ENCODE measurements at places on chromosomes 12 and 14. TPM values are rescaled to one million over a fixed set of nuclear protein-coding genes. Genes with fewer than 3 reads are reported as not detected.

DNA sequence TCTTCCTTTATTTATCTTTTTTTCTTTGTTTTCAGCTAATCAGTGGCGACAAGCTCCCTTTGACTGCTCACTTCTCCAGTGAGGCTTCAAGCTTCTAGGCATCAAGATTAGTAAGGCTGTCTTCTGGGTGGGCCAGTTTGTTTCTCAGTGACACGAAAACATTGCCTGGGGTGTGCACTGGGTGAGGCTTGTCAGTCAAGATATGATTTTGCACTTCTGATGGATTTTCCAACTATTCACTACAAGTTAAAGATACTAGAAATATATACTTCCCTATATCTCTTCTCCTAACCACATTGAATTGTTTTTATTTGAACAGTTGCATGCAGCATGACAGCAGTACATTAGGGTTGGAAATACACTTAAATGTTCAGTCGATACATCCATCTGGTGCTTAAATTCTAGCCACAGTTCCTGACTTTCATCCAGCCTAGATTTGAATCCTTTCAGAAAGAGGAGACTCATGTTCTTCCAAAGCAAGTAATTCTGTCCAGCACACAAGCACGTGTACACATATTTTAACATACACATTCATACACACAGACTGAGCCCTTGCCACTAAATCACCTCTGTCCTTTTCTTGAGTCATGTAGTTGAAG is 275.6 kb upstream of the NOVA1 start:
- no peak for DNase-seq

DNA sequence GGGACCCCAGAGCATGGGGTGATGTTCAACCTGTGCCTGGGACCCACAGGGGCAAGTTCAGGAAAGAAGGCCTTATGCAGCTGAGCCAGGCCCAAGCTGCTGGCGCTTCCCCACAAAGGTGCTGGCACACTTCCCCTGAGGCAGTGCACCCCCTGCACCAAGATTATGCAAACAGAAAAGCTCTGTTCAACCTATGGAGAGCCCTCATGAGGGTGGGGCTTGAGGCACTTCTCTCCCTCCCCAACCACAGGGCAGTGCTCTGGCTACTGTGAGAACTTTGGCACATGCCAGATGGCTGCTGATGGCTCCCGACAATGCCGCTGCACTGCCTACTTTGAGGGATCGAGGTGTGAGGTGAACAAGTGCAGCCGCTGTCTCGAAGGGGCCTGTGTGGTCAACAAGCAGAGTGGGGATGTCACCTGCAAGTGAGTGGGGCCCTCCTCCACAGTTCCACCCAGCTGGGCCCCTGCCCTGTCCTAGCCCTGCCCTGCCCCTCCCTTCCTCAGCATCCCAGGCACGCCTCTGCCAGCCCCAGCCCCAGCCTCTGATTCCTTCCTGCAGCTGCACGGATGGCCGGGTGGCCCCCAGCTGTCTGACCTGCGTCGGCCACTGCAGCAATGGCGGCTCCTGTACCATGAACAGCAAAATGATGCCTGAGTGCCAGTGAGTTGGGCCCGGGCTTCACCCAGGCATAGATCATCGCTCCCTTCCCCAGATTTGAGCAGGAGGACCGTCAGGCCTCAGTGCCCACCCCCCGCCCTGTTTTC is 5.5 kb upstream of the NXPH4 start:
- DNase-seq = no peak

The TSPAN19 gene
- 0.28 TPM for polyA plus RNA-seq

DNA sequence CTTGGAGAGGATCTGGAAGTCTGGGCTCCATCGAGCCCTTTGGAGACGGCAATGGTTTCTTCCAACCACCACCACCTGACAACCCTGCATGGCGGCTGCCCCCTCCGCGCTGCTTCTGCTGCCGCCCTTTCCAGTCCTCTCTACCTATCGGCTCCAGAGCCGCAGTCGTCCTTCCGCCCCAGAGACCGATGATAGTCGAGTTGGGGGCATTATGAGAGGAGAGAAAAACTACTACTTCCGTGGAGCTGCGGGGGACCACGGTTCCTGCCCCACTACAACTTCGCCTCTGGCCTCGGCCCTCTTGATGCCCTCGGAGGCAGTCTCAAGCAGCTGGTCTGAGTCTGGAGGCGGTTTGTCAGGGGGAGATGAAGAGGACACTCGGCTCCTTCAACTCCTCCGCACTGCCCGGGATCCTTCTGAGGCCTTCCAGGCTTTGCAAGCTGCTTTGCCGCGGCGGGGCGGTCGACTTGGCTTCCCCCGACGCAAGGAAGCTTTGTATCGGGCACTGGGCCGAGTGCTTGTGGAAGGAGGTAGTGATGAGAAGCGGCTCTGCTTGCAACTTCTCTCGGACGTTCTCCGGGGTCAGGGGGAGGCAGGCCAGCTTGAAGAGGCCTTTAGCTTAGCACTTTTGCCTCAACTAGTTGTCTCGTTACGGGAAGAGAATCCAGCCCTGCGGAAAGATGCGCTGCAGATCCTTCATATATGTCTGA is 499 bp downstream of the TOGARAM1 start:
- DNase-seq = no peak

GRCh38 chr12:63298386-63298930 is 147.5 kb upstream of the AVPR1A start:
- DNase-seq = no peak

- DNase-seq = no peak
Observed at GRCh38 chr14:72525087-72525915, 368.6 kb downstream of the DPF3 start.

DNA sequence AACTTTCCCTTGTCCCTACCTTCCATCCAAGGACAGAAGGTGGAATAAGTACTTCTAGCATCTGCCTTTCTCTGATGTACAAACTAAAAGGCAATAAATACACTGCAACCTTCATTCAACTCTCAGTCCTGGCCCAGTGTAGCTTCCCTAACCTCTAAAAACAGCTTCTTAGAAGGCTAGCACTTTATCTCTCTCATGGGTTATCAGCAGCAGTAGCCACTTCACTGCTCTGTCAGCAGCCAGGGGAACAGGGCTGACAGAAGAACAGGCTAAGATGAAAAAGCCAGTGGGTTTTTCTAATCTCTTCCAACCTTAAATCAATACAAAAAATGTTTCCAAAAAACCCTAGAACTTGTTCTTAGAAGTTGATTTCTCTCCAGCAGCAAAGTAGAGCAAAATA is 13.2 kb downstream of the BAZ2A start:
- no peak for DNase-seq

The ADAM20 gene
- polyA plus RNA-seq = 0.06 TPM

- no peak for DNase-seq
Observed at GRCh38 chr12:30746190-30746589, 8.6 kb downstream of the CAPRIN2 start.

- DNase-seq = no peak
Observed at GRCh38 chr12:106223485-106224354, 24.1 kb downstream of the CKAP4 start.

The CLEC4D gene
- polyA plus RNA-seq = 0.23 TPM

GRCh38 chr12:124653169-124653931 is 85.9 kb upstream of the NCOR2 start:
- no peak for DNase-seq

GRCh38 chr12:26749781-26750180 is 83.2 kb downstream of the ITPR2 start:
- DNase-seq = no peak

- no peak for DNase-seq
Observed at GRCh38 chr14:31418440-31418839, 1.9 kb downstream of the HEATR5A start.

The APOLD1 gene
- polyA plus RNA-seq = 7.3 TPM

The RNF34 gene
- 30.1 TPM for polyA plus RNA-seq

GRCh38 chr12:14854586-14855183 is 11.4 kb upstream of the ART4 start:
- DNase-seq = no peak

DNA sequence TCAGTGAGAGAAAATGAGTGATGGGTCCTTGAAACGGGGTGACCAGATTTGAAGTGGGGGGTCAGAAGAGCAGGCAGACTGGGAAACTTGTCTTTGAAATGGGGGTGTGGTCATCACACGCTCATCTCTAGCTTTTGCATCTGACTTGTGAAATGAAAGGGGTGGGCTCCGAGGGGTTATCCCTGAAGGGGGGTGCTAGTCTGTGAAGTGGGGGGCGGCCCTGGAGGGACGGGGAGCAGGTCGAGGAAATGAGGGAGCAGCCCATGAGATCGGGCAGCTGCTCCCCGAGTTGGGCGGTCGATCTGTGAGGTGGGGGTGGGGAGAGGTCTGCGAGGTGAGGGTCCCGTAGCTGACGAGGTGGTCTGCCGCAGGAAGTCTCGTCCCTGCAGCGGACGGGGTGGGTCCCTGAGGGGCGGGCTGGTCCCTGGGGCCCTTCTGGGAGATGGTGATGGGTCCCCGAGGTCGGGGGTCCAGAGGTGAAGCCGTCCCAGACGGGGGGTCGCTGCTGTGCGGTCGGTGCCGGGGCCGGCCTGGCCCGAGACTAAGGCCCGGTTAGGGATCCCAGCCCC is 542 bp downstream of the PXN start:
- DNase-seq = no peak

DNA sequence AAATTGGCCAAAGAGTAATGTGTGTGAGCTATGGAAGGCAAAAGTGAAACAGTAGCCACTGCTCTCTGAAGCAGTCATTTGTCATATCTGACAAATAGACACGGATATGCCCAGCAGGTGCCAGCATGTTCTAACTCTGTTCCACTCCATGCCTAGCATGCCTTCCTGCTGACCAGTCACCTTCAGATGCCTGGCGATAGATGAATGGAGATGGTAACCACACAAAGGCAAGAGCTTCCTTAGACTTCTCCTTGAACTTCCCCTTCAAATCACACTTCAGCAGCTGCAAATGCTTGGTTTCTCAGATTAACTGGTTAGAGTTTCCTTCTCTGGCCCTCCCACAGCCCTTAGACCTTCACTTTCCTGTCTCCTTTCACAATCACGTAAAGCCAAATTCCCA is 429.9 kb downstream of the DAD1 start:
- DNase-seq = no peak

Data from forelimb muscle (tissue), 1 donor.